ENCODE measurements at places on chromosomes 4 and X.

DNA sequence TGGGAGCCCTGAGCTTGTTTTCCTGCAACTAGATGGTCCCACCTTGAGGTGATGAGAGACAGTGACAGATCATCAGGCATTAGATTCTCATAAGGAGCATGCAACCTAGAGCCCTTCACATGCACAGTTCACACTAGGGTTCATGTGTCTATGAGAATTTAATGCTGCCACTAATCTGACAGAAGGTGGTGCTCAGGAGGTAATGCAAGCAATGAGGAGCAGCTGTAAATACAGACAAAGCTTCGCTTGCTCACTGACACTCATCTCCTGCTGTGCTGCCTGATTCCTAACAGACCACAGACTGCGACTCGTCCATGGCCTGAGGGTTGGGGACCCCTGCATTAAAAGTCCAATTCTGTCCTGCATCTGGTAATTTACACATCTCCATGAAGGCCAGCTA lies 141.6 kb downstream of the KCNIP4 start:
- DNase-seq = no peak

DNA sequence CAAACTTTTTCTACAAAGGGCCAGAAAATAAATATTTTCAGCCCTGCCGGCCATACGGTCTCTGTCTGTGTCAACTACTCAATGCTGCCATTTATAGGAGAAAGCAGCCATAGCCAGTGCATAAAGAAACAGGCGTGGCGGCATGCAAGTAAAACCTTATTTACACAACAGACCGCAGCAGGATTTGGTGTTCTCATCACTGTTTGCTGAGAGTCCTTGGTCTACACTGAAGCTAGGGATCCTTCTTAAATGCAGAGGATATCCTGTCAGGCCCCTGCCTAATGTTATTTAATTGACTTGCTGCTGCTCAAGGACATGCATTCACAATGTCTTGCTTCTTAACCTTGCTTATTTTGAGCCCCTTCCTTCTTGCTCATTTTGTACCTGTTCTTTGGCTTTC lies 54.7 kb downstream of the CPE start:
- DNase-seq = no peak

DNA sequence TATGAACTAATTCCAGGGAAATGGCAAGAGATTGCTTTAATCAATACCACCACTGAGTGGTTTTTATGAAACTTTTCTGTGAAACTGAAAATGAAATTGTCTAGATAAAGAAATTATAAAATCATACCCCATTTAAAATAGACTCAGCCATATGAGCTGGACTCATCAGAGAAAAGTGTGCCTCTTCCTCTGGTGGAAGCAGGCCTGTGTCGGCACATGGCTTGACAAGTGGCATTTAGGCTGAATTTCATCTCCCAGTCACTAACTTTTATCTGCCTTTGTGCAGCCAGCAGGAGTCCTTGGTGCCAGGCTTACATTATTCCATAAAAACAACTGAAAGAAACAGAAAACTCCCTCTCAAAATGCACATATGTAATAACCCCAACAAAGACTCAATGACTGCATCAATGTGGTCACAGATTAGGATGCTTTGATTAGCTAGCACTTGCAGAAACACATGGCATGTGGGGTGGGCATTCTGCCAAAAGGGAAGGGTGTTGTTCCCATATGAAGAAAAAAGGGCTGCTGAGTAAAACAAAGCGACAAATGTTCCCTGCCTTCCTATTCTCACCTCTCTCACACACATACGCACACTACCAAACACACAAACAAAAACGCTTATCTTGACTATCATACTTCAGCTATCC lies 232.3 kb downstream of the PABPC4L start:
- no peak for DNase-seq

GRCh38 chrX:40171513-40172400 lies 74.0 kb upstream of the BCOR start:
- DNase-seq = no peak

- peak; percentile 18 for DNase-seq
Measured at GRCh38 chr4:99816545-99817308, at the start of gene DAPP1. DAPP1 (plus strand) TSS chr4:99816827; CDS start chr4:99816914, 87 bp downstream.

DNA sequence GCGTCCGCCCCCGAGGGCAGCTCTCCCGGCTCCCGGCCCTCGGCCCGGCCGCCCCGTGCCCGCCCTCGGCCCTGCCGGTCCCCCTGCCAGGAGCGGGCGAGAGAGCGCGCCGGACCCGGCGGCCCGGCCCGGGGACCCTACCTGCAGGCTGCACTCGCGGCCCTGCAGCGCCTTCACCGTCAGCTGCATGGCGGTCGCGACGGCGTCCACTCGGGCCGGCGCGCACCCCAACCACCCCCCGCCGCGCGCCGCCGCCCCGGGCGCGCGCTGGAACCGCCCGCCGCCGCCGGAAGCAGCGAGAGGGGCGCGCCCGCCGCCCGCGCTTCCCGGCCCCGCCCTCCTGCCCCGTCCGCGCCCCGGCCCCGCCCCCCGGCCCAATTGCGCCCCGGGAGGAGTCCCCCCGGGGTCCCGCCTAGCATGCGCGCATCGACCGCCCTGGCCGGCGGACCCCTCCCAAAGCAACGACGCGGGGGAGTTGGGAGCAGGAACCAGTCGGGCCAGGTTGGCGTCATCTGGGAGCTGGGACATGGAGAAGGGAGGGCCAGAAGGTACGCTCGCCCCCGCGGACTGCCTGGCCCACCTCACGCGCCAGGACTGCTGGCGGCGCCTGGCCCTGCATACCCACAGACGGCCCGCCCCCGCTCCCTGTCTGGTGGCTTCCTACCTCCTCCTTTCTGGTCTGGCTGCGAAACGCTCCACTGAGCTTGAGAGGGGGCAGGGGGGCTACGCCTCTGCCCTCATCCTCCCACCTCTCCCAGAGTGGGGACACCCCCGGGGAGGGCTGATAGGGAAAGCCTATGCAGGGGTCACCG lies at the start of gene UBL4A:
UBL4A (minus strand) TSS at position 220 of the 812 bp plus-strand sequence; CDS start at position 189, 31 bp downstream.
- DNase-seq = no peak

DNA sequence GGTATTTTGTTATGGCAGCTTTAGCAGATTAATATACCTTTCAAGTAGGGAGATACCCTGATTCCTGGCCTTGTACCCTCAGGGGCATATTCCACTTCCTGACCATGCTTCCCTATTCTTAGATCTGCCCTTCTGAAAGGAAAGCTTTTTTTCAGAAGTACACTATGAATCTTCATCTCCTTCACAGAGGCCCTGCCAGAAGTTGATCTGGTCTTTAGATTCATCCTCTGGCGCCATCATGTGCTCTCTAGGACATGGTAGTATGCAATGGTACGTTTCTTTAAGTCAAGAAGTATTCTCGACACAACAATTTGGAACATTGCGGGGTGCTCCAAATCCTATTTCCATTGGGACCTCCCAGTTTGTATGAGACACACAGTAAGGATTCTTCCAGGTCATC lies 39.6 kb upstream of the DIPK2B start:
- no peak for DNase-seq

DNA sequence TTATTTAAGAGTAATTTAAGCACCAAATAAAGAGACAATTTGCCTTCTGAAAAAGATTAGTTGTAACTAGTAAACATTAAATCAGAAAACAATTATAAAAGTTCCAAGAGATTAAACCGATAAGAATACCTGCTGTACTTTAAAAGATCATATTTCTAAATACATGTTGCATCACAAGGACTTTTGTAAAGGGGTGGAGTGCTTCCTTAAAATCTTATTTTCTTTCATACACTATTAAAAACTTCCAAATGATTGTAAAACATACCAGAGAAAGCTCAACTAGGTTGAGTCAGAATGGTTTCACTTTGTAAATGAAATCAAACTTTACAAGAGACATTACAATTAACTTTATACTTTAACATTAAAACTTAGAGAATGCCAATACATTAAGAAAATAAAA lies 41.8 kb downstream of the ACSL4 start:
- DNase-seq = no peak

GRCh38 chr4:120829113-120829831 lies 93.3 kb downstream of the PRDM5 start:
- DNase-seq = no peak

GRCh38 chr4:32560306-32560705 lies 1840.1 kb downstream of the PCDH7 start:
- no peak for DNase-seq

DNA sequence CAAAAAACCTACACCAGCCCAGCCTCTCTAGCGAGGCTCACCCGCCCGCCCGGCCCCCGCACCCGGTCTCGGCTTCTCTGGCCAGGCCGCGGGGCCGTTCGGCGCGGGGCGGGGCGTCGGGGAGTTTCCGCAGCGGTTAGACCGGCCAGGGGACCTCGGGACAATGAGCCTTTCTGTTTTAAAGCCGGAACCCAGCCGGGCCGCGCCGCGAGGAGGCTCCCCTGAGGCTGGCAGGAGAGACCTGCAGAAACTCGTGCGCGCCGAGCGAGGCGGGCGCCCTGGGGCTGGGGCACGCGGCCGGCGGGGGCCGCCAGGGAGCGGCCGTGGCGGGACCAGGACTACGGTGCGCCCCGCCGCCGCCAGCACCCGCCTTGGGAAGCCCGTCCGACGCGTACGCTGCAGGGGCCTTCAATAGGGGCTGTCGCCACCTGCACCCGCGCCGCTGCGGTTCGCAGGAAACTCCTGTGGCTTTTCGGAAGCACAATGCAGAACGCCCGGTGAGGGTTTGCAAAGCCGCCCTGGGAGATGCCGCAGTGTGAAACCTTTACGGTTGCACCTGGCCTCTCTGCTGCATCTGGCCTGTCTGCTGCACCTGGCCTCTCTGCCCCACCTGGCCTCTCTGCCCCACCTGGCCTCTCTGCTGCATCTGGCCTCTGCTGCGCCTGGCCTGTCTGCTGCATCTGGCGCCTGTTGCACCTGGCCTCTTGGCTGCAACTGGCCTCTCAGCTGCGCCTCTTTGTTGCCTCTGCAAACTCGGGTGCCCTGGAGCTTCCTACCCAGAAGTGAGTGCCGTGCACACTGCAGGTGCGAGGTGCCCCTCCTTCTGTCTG lies 63.9 kb downstream of the TRAPPC11 start:
- DNase-seq = no peak

DNA sequence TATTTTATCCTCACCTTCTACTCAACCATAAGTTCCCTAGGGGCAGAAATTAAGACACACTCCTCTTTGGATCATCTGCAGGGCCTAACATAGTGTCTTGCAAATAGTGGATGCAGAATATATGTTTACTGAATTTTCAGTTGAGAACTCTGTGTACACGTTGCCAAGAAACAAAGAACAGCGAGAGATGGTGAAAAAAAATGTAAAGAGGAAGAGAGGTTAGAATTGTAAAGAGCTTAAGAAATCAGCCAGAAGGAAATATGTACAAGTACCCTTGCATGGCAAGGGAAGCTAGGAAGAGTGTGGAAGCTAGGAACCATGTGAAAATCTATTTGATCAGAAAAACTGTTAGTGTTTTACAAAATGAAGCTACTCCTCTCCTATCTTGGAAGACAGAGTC lies 431.0 kb downstream of the SMARCA1 start:
- DNase-seq = no peak

- DNase-seq = no peak
Measured at GRCh38 chr4:25112995-25113380, 47.3 kb downstream of the SEPSECS start.

- no peak for DNase-seq
Measured at GRCh38 chr4:47731182-47731581, 106.7 kb downstream of the CORIN start.

DNA sequence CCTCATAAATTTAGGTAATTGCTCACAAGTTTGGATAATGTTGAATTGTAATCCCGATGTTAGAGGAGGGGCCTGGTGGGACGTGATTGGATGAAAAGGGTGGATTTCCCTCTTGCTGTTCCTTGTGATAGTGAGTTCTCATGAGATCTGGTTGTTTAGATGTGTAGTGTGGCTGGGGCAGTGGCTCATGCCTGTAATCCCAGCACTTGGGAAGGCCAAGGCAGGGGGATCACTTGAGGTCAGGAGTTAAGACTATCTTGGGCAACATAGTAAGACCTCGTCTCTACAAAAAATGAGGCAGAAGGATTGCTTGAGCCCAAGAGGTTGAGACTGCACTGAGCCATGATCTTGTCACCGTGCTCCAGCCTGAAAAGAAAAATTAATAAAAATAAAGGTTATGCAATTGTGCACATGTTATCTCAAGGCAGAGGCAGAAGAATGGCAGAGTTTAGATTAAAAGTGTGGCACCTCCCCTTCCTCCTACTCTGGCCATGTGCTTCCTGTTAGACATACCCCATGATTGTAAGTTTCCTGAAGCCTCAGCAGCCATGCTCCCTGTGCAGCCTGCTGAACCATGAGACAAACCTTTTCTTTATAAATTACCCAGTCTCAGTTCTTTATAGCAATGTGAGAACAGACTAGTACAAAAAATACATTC lies 36.5 kb downstream of the ERVMER34-1 start:
- DNase-seq = no peak

DNA sequence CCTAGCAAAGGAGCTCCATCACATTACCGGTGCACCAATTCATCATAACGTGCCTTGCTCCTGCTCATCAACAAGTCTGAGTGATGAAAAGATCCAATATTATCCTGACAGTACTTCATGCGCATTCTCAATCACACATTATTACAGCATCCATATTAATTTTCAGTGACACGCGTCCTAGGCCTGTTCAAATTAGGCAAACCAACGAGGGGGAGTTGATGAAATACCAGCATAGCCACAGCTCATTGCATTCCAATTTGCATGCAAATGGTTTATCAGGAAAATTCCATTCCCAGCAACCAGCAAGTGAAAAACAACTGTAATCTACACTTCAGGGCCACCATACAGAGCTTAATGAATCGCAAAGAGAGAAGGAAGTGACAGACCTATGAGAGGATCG lies 236.9 kb downstream of the DCLK2 start:
- DNase-seq = no peak

- DNase-seq = no peak
Measured at GRCh38 chr4:156038772-156039171, 85.1 kb upstream of the CTSO start.

GRCh38 chr4:163493643-163494359 lies 689 bp upstream of the TMA16 start:
- DNase-seq = no peak

GRCh38 chr4:136302566-136302965 lies 1229.7 kb downstream of the PCDH18 start:
- no peak for DNase-seq

Data from stimulated activated CD4-positive, alpha-beta T cell treated with anti-CD3 and anti-CD28 coated beads, Interleukin-1b, Interleukin-23, amount 100 ng/mL, for 1 hour (primary cell).